ENCODE measurements at places on chromosomes 1 and 21. TPM values are rescaled to one million over a fixed set of nuclear protein-coding genes. Genes with fewer than 3 reads are reported as not detected.

DNA sequence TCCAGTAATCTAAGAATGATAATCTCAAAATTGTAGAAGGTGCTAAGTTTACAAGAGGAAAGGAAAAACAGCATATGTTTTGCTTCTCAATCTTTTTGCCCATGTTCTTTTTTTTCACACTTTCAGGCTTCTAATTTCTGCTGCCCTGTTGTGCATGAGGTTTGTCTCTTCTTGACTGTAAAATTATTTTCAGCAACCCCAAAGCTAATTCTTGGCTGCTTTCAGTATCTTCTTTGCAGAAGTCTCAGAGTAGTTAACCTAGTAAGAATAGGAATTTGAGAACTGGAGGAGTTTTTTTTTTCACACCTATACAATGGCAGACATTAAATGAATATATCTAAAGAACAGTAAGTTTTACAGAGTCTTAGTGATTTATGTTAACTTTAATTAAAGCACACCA is 26.4 kb downstream of the DENND2D start:
- no peak overlapping the region for H3K27ac ChIP-seq
- DNase-seq: no peak
- no peak overlapping the region for H3K4me3 ChIP-seq
- peaks cover 65% of the 10 kb centered on the region for H3K36me3 ChIP-seq
- no peaks in the 10 kb centered on the region for H3K27me3 ChIP-seq

- H3K27me3 ChIP-seq: no peaks in the 10 kb centered on the region
- H3K27ac ChIP-seq: no peak overlapping the region
- H3K4me1 ChIP-seq: peaks cover 48% of the 10 kb centered on the region
- no peak overlapping the region for H3K4me3 ChIP-seq
- DNase-seq: no peak
Measured at GRCh38 chr1:17557986-17558385, 18.5 kb downstream of the ARHGEF10L start.

- DNase-seq: no peak
- peaks cover 37% of the 10 kb centered on the region for H3K27me3 ChIP-seq
- H3K36me3 ChIP-seq: no peaks in the 10 kb centered on the region
- no peak within 1 kb of the TSS for H3K27ac ChIP-seq
- H3K4me1 ChIP-seq: peaks cover 15% of the 10 kb centered on the region
- H3K4me3 ChIP-seq: no peak within 1 kb of the TSS
Measured at GRCh38 chr1:151853411-151853943, at the start of gene THEM5. Gene THEM5, minus strand, starts transcription at chr1:151853712. Its CDS starts 147 bp downstream, at chr1:151853565.

GRCh38 chr1:66380452-66381212 is 153.3 kb upstream of the SGIP1 start:
- no peak for DNase-seq
- H3K27ac ChIP-seq: no peak overlapping the region
- no peaks in the 10 kb centered on the region for H3K27me3 ChIP-seq
- H3K36me3 ChIP-seq: no peaks in the 10 kb centered on the region

DNA sequence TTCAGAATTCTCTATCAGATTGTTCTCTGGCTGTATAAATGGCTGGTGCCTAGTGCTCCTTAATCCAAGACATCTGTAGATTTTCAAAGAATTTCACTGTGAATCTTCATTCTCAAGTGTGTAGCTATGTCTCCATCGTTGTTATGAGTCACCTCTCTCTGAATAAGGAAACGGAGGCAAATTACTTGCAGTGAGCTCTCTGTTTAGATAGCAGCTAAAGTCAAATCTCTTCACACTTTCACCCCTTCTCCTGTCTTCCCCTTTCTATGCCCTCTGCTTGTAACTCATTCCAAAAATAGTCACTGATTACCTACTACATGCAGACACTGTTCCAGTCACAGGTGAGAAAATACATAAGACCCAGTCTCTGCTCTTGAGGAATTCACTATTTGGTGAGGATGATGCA is 39.7 kb downstream of the CHML start:
- peaks cover 4% of the 10 kb centered on the region for H3K4me1 ChIP-seq
- H3K27ac ChIP-seq: no peak overlapping the region
- H3K36me3 ChIP-seq: no peaks in the 10 kb centered on the region
- no peak for DNase-seq
- no peaks in the 10 kb centered on the region for H3K27me3 ChIP-seq

GRCh38 chr1:194289569-194290266 is 1103.3 kb upstream of the B3GALT2 start:
- H3K4me3 ChIP-seq: no peak overlapping the region
- no peaks in the 10 kb centered on the region for H3K4me1 ChIP-seq
- DNase-seq: no peak
- no peaks in the 10 kb centered on the region for H3K27me3 ChIP-seq

DNA sequence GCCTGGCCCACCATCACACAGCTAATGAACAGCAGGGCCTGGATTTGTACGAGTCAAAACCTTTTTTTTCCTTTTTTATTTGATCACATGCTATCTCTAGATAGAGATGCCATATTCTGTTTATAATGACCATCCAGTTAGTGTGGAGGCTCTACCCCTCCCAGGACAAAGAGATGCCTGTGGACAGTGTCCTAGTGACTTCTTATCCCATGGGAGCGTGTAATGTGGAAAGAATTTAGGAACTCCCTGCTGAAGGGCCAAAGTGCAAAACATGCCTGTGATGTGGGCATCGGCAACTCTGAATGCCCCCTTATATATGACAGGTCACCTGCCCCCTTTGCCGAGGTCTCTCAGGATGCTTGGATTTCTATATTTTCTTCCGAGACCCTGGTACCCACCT is 292.2 kb downstream of the RRAGC start:
- peaks cover 99% of the 10 kb centered on the region for H3K27me3 ChIP-seq
- no peak overlapping the region for H3K4me3 ChIP-seq
- H3K4me1 ChIP-seq: no peaks in the 10 kb centered on the region
- H3K36me3 ChIP-seq: no peaks in the 10 kb centered on the region

PPM1J gene
- 5.4 TPM for total RNA-seq
